ENCODE measurements at places on chromosomes 2 and 18. TPM values are rescaled to one million over a fixed set of nuclear protein-coding genes. Genes with fewer than 3 reads are reported as not detected.

DNA sequence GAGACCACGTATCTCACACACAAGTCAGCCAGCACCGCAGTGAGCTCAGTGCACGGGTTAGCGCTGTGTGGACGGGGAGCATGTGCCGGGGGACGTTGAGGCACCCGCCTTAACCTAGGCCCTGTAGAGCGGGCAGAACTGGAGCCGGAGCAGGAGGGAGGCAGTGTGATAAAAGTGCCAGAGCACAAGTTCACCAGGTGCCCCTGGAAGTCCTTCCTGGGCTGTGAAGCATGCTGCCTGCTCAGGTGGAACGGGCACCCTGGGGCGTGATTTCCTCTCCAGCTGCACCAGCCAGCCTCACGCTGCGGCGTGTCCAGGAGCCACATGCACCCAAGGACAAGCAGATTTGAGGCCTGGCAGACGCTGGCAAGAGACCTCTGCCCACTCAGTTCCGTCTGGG, 50.3 kb downstream of the ITGB1BP1 start:
- no peaks in the 10 kb centered on the region for H3K4me1 ChIP-seq
- no peak for DNase-seq
- H3K36me3 ChIP-seq: peaks cover 7% of the 10 kb centered on the region
- no peak overlapping the region for H3K4me3 ChIP-seq
- no peak overlapping the region for H3K27ac ChIP-seq
- no peaks in the 10 kb centered on the region for H3K27me3 ChIP-seq

DNA sequence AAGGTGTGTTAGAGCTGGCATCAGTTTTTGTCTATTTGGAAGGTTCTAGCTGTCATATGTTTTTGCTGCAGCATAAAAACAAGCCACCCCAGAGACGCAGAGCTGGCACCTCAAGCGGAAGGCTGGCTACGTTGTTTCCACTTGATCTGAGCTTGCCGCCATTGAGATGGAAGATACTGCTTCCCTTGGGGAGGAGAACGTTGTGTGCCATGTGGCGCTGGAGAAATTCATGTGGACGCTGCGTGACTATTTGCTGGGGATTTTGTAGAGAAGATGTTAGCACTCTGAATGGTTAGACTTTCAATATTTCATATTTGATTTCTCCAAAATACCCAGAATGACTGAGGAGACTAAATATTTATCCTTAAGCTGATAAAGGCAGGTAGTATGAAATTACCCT, 216.2 kb upstream of the ST6GAL2 start:
- H3K4me1 ChIP-seq: no peaks in the 10 kb centered on the region
- no peak overlapping the region for H3K4me3 ChIP-seq
- DNase-seq: no peak
- no peaks in the 10 kb centered on the region for H3K27me3 ChIP-seq

GRCh38 chr2:105294844-105295481, 34.6 kb downstream of the TGFBRAP1 start:
- H3K36me3 ChIP-seq: peaks cover 78% of the 10 kb centered on the region
- H3K27ac ChIP-seq: no peak overlapping the region
- no peak for DNase-seq
- H3K27me3 ChIP-seq: no peaks in the 10 kb centered on the region
- H3K4me3 ChIP-seq: no peak overlapping the region

DNA sequence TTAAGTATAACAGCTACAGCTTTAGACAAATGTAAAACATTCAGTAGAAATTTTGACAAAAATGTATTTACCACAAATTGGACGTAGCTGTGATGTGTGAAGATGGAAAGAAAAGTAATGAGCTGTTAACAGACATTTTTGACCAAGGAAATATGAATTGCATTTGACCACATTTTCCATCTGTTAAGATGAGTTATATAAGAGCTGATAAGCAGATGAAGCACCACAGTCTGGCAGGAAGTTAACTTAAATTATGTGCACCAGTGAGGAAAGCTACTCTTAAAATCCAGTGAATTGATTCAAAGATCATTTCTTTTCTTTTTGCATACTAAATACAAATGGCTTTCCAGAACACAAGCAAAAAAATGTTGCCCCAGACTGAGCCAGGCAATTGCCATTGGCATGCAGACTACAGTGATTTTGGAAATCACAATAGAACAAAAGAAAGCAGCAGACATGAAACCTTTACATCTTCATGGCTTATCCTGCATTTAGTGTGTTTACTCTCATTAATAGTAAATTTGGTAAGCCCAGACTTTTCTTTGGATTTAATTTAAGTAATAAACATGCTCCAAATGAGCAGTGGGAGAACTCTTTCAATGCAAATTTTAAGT, 493.7 kb downstream of the TMX3 start:
- no peaks in the 10 kb centered on the region for H3K27me3 ChIP-seq
- H3K27ac ChIP-seq: no peak overlapping the region
- H3K4me1 ChIP-seq: no peaks in the 10 kb centered on the region
- H3K4me3 ChIP-seq: no peak overlapping the region
- no peak for DNase-seq
- H3K36me3 ChIP-seq: no peaks in the 10 kb centered on the region

DNA sequence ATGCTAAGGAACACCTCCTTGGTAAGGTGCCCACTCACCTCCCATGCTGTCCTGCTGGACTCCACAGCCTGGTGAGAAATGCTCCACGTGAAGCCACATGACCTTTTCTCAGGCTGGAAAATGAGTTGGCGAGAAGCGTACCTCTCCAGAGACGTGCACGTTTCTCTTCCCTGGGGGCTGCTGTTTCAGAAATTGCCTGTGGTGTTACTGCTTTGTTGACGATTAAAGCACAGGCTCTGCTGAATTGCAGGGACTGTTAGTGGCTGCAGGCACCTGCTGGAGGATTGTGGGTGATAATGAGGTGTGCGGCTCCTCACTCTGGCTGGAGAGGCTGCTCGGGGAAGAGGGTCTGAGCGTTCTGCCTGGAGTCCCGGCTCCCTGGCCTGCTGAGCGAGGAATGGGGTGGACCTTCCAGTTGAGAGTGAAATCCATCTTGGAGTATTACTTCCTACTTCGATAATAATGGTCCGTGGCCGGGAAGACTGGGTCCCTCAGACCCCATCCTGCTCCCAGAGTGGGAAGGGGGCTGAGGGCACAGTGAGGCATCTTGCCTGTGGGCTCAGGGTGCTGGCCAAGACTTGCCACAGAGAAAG, 199.3 kb upstream of the HDAC4 start:
- DNase-seq: no peak
- no peaks in the 10 kb centered on the region for H3K4me1 ChIP-seq
- H3K4me3 ChIP-seq: no peak overlapping the region
- no peak overlapping the region for H3K27ac ChIP-seq

DNA sequence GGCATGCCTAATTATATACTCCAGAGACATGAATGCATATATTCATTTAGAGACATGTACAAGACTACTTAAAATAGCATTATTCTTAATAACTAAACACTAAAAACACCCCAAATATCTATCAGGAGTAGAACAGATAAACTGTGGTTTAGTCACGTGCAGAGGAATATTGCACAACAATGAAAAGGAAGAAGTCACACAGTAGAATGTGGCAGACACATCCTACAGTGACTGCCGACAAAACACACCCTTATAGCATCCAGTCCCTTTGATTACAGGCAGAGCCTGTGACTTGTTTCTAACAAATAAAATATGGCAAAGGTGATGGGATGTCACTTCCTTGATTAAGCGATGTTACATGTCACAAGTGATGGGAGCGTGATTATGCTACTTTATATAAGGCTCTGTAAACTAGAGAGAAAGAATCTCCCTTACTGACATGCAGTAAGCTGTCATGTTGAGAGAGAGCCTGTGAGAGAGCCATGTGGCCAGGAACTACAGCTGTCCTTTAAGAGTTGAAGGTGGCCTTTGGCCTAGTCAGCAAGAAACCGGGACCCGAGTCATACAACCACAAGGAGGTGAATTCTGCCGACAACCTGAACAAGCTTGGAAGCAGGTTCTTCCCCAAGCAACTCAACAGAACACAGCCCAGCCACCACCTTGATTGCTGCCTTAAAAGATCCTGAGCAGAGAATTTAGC, 39.1 kb upstream of the LGALSL start:
- H3K4me3 ChIP-seq: no peak overlapping the region
- DNase-seq: no peak
- H3K27ac ChIP-seq: no peak overlapping the region
- no peaks in the 10 kb centered on the region for H3K36me3 ChIP-seq
- no peaks in the 10 kb centered on the region for H3K27me3 ChIP-seq
- H3K4me1 ChIP-seq: no peaks in the 10 kb centered on the region

DNA sequence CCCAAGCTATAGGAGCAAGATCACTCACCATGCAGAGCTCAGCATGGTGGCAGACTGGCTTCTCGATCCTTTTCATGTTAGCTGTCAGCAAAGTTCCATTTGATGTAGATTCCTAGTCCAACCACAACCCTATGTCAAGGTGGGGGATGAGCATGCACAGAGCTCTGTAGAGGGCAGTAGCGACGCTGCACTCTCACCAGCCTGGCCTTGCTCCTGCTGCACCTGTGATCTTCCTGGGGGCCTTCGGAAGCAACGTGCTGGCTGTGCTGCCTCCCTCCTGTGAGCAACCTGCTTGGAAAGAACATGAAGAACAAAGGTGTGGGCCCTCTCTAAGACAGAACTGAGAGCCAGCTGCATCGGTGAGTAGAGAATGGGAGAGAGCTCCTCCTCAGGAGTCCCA, 479.4 kb upstream of the MYT1L start:
- H3K27me3 ChIP-seq: no peaks in the 10 kb centered on the region
- no peak overlapping the region for H3K4me3 ChIP-seq
- no peaks in the 10 kb centered on the region for H3K4me1 ChIP-seq
- no peak overlapping the region for H3K27ac ChIP-seq
- no peaks in the 10 kb centered on the region for H3K36me3 ChIP-seq
- no peak for DNase-seq

DNA sequence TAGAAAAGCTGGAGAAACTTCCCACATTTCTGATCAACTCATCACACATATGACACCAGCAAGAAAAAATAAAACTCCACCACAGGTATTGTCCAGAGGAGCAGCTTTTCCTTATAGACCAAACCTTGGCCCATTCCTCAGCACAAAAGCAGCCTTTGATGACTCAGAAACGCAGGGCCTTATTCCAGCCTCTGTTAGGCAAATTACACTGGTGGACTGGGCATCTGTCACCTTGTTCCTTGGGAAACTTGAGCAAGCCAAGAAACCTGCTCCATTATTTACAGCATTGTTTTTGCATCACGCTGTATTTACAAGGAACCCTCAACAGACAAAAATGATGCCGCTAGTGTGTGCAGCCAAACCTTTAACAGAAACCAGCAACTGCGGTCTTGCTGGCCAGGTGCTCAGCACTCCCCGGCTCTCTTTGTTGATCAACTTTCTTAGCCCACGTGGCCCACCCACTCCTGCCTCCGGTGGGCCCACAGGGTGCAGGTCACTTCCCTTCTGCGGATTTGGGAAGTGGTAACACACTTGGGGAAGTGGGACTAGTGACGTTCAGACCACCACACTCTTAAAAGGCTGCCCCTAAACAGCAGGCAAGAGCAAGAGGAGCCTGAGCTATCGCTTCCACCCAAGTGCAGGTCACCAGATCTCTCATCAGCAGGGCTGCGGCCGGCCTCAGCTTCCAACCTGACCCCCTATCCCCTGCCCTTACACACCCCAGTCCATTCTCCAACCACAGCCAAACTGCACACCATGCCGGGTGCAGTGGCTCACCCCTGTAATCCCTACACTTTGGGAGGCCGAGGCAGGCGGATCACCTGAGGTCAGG, 1.5 kb downstream of the AP1S3 start:
- DNase-seq: peak; percentile 25
- H3K4me1 ChIP-seq: peaks cover 13% of the 10 kb centered on the region
- H3K27me3 ChIP-seq: no peaks in the 10 kb centered on the region
- no peak overlapping the region for H3K27ac ChIP-seq
- H3K4me3 ChIP-seq: peak overlapping the region; percentile 63
- H3K36me3 ChIP-seq: no peaks in the 10 kb centered on the region

DNA sequence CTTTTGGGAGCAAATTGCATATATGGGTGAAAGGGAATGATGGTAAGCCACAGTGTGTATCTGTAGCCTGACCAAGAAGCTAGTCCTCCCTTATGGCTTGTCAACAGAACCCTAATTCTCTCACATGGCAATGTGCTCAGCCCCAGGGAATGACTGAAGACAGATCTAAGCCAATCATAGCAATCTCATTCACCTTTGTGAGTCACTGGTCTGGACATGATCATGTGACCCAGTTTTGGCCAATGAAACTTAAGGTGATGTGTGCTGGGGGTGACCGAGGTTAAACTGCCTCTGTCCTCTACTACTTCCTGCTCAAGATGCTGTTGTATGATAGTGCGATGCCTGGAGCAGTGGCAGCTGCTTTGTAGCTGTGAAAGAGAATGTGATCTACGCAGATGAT, 491.2 kb upstream of the HS6ST1 start:
- H3K27ac ChIP-seq: no peak overlapping the region
- no peaks in the 10 kb centered on the region for H3K27me3 ChIP-seq

DNA sequence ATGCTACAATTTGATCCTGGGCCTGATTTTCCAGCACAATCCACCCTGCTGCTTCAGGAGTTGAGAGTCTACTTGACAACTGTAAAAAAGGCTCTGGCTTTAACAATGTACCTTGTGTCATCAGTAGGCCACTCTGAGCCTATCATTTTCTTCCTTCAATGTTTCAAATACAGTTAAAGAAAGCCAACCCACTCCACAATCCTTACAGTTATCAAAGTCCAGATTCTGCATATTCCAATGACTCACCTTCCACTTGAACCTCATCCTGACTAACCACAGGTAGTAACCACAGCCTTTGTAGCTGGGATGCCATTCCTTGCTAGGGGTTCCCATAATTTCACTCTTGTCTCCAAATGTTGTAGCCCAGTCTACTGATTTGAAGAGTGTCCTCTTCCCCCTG, 35.5 kb upstream of the AQP4 start:
- H3K27ac ChIP-seq: no peak overlapping the region
- H3K27me3 ChIP-seq: no peaks in the 10 kb centered on the region
- H3K4me1 ChIP-seq: no peaks in the 10 kb centered on the region
- no peak for DNase-seq
- H3K4me3 ChIP-seq: no peak overlapping the region
- H3K36me3 ChIP-seq: no peaks in the 10 kb centered on the region

GRCh38 chr2:10412380-10412779, 35.7 kb downstream of the ODC1 start:
- H3K4me3 ChIP-seq: no peak overlapping the region
- H3K27me3 ChIP-seq: no peaks in the 10 kb centered on the region
- peaks cover 19% of the 10 kb centered on the region for H3K36me3 ChIP-seq
- H3K27ac ChIP-seq: no peak overlapping the region

DNA sequence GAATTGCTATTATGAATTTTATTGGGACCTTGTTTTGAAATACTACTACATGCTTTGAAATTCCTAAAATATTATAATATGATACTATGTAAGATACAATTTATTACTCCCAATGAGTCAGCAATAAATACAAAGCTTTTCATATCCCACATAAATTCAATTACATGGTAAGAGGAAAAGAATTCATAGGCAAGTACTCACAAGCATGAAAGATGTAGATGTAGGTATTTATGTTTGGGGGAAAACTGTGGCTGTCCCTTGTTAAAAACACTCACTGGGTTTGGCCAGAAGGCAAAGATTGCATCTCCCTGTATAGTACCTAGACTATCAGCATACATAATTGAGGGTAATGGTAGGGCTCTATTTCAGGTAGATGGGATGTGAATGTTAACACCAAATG, 90.4 kb downstream of the MBD2 start:
- H3K36me3 ChIP-seq: no peaks in the 10 kb centered on the region
- H3K27ac ChIP-seq: no peak overlapping the region
- no peak overlapping the region for H3K4me3 ChIP-seq
- H3K4me1 ChIP-seq: no peaks in the 10 kb centered on the region

Gene CNGA3
- total RNA-seq: 0.61 TPM

Gene STARD6
- total RNA-seq: not detected

Gene SERPINB10
- not detected for total RNA-seq

Gene MAB21L4
- 31.1 TPM for total RNA-seq

Gene ANKRD30B
- not detected for total RNA-seq
